ENCODE measurements at places on chromosomes 12 and 14.

DNA sequence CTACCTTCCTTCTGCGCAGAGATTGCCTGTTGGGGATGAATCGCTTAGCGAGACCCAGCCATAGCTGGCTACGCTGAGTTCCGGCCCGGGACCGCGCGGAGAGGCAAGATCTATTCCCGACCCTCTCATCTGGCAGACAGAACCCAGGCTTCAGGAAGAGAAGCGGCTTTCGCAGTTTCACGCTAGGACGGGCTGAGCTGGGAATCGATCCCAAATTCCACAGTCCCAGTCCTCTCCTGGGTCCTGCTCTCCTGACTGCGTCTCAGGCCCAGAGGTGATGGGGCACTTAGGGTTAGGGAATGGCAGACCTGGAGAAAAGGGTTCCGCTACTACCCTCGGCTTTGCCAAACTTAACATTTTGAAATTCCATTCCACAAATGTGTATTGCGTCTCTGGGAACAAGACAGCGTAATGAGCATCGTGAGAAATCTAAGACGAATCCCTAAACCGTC, 2.8 kb downstream of the PTPN21 start:
- no peak for DNase-seq

DNA sequence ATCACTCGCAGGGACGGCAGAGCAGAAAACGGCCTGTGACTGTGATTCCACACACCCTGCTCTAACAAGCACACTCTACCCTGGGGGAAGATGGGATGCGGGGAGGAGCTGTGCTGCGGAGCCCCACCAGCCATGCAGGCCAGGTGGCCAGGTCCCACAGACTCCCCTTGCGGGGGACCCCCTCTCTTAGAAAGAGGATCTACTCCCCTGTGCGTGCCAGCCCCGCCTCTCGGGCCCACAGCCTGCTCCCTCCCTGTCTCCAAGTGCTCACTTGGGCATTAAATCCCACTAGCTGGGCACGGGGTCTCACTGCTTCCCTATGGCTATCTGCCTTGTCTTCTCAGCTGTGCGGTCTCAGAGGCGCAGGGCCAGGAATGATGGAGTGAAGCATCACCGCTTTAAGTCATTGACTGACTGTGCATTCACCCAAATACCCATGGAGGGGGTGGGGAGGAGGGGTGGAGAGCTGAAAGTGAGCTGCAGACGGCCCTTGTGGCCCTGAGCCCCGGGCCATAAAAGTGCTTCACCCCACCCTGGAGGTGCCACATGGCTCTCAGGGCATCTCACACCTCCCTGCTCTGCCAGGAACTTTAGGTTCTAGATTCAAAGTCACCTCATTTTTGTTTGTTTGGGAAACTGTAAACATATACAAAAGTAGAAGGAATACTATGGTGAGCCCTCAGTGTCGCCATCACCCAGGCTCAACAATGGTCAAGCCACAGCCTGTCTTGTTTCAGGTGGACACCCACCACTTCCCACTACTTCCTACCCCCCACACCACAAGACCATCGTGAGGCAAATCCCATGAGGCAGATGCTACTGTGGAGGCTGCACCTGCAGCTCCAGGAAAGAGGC, 9.4 kb downstream of the STX2 start:
- DNase-seq = no peak

GRCh38 chr12:1580526-1580925, 13.9 kb downstream of the FBXL14 start:
- no peak for DNase-seq

- no peak for DNase-seq
Observed at GRCh38 chr14:65959563-65960024, 526.6 kb upstream of the CCDC196 start.

- no peak for DNase-seq
Observed at GRCh38 chr12:9694241-9694640, 24.7 kb downstream of the CLEC2D start.

- peak; percentile 14 for DNase-seq
Observed at GRCh38 chr14:89673512-89674225, 256.6 kb upstream of the FOXN3 start.

- DNase-seq = no peak
Observed at GRCh38 chr12:57815177-57816000, 3.1 kb downstream of the AVIL start.

DNA sequence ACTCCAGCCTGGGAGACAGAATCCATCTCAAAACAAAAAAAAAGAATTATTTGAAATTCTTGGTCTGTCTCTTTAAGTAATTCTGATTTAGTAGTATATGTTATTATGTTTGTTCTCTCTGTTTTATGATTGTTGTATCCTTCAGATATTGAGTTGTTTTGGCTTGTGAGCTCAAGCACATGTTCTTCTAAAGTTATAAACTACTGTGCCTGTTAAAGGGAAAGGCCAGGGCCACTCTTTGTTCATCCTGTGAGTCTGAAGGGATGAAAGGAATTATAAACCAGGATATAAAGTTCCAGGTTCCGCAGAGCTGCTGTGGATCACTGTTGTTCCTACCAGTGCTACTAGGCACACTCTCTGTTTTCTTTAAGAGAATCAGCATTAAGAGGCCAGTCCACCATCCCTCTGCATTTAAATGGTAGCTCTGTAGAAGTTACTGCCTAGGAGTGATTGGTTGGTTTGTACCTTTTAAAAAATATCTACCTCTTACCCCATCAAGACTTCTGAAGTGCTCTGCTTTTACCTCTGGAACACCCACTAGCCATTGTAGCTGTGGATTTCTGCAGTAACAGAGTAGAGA, 14.1 kb downstream of the TMTC3 start:
- no peak for DNase-seq

DNA sequence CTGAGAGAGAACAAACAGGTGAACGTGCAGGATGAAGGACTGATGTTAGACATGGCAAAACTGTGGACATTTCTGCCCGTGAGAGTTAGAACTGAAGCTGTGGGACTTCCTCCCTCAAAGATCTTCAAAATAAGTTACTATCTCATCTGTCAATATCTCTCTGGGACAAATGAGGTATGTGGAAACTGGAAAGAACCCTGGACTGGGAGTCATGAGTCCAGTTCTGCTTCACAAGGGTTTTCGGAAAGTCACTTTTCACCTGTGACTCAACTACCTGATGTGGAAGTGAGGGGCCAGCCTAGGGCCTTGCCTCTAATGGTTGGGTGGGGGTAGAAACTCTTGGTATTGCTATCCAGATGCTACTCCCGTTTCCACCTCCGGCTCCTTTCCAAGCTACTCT, 47.3 kb downstream of the RAB35 start:
- DNase-seq = no peak

- DNase-seq = no peak
Observed at GRCh38 chr14:75285331-75285730, 6.7 kb downstream of the FOS start.

DNA sequence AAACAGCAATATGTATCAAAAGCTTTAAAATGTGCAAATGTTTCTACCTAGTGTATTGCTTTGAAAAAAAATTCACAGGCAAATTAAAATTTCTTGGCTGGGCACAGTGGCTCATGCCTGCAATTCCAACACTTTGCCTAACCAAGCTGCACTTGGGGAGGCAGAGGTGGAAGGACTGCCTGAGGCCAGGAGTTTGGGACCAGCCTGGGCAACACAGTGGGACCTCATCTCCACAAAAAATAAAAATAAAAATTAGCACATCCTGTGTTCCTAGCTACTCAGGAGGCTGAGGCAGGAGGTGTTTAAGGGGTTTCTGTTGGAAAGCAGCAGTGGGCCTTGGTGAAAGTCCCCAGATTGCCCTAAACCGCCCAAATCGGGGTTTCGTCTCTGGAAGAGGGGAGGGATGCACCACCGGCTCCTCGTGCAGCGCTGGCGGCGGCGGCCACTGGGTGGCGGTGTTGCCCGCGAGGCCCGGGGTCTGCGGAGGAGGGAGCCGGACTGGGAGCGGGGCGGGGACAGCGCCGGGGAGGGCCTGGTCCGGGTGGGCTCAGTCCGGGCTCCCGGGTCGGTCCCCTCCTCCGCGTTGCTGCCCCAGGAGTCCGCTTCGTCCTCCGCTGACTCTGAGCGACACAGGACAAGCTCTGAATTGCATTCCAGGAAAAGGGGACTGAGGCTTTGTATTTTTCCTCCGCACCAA, 265.6 kb downstream of the AACS start:
- peak; percentile 16 for DNase-seq

- DNase-seq = no peak
Observed at GRCh38 chr14:61355892-61356325, 34.5 kb downstream of the PRKCH start.

DNA sequence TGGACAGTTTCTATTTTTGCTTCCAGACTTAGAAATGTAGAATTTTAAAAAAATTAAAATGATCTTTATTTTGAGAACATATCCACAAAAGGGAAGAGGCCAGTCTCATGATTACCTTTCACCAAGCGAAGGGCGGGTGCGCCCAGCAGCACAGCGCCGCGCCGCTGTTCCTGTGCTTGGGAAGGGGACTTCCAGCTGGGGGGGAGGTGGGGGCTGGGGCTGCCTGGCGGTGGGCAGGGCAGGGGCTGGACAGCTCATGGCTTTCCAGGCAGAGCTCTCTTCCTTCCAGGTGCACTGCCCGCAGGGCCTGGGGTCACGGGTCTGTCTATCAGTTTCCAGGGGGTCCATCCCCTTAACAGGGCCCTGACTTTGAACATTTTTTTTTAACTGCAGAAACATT, 199.9 kb downstream of the TTC7B start:
- no peak for DNase-seq

- DNase-seq = no peak
Observed at GRCh38 chr12:130971925-130972585, 18.3 kb downstream of the ADGRD1 start.

DNA sequence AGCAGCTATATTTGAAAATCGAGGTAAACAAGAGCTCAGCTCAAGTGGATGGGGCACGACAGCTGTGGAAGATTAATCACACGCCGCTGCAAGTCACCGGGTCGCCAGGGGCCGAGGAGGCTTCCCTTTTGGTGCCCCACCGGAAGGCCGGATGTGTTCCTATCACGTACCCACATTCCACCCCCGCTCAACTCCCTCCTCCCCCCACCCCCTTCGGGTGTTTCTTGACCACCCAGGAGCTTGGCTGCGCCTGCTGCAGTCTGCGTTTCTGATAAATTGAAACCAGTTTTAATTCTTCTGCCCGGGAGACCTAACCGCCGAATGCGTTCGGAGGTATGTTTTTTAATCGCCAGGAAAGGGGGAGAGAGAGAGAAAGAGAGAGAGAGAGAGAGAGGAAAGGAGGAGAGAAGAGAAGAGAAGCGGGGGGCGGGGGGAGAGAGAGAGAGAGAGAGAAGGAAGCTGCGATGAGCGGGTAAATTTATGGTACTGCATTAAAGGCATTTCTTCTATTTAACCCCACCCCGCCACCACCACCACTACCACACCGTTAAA, 1.8 kb downstream of the SLC8A3 start:
- no peak for DNase-seq

DNA sequence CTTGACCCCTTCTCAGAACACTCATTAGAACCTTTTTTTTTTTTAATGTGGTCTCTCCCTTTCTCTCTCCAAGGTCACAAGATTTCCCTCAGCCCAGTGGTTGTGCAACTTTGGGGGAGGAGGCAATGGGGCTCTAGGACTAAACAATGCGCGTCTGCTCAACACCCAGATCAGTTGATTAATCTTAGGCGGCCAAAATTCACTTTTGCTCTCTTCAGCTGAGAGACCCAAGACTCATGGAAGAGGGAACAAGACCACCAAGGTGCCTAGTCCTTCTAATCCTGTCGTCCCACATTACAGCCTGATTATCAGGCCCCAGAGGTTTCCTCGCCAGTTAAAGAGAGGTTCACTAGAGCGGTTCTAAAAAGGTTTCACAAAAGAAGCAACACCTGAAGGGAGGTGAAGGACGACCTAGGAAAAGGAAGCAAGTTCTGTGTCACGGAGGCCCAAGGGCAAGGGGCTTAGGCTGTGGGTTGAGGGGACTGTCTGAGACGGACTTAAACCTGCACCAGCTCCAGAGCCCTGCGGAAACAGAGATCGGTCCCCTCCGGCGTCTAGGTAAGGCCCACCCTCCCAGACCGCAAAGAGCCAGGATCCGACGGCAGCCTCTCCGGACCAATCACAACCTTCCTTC, 824 bp upstream of the TARBP2 start:
- peak; percentile 46 for DNase-seq

DNA sequence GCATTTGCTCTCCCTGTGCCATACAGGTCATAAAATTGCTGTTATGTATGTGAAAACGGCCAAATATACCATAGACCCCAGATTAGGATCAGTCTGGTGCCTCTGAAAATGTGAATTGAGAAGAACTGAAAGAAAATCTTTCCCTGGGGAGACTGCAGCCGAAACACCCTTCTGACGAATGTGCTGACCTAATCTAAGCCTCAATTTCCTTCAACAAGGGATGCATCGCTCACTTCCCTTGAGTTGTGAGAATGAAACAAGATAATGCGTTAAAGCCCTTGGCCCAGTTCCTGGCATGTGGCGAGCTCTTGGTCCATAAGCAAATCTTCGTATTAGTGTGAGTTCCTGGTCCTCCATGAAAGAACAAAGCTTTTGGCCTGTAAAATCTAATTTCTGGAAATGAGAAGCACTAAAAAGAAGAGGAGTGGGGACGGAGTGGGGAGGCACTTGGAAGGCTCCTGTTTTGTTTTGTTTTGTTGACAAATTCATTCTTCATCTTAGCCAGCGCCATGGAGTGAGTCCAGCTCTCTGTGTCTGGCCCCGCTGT, 49.5 kb upstream of the RTRAF start:
- no peak for DNase-seq

DNA sequence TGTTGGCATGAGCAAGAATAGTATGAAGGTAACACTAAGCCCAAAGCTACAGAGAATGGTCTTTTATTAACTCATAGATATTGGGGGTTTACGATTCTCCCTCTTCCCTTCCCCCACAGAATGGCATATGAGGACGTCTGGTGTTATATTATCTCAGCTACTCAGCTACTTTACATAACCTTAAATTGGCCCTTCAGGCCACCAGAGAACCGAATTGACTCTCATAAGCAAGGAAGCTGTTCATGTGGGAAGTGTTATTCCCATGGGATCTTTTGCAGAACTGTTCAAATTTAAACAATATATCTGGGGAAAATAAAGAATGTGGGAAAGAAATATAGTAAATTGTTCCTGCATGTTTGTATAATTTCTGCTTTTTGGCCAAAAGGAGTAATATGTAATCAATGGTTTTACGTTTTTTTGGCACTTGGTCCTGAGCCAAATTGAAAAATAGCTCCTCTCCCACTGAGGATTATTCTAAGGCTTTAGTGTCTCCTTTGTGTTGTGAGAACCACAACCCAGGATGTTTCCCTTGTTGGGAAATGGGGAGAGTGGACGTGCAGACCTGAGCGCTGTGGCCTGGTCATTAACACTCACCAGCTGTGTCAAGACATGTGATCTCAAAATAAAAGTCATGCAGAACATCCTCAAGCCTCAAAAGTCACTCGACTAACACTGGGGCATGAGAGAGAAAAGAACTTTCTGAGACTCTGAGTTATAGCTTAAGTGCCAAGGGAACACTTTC, 31.8 kb upstream of the CMAS start:
- no peak for DNase-seq

- DNase-seq = peak; percentile 80
Observed at GRCh38 chr14:54773171-54774006, 129.2 kb downstream of the GCH1 start.

GRCh38 chr12:75658901-75659823, 147.8 kb upstream of the KRR1 start:
- DNase-seq = no peak

GRCh38 chr14:53193193-53193592, 40.1 kb upstream of the DDHD1 start:
- DNase-seq = no peak
